ENCODE measurements at places on chromosomes 7 and 10.

GRCh38 chr7:32680259-32681173 lies 185.2 kb downstream of the AVL9 start:
- no peak for DNase-seq

DNA sequence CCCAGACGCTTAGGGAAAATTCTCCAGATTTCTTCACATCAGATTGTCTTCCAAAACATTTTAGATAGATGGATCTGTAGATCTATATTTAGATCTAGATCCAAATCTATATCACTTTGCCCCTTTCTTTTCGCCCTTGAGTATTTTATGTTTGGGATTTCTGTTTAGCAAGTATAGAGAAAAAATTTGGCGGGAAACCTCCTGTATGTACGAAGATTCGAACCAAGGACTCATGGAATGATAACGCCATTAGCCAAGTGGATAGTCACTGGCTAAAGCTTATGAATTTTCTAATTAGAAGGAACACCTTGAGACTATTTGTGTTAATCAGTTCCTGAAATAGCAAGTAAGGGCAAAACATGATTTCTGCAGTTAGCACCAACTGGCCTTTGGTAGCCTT lies 1.2 kb downstream of the THNSL1 start:
- DNase-seq: no peak

DNA sequence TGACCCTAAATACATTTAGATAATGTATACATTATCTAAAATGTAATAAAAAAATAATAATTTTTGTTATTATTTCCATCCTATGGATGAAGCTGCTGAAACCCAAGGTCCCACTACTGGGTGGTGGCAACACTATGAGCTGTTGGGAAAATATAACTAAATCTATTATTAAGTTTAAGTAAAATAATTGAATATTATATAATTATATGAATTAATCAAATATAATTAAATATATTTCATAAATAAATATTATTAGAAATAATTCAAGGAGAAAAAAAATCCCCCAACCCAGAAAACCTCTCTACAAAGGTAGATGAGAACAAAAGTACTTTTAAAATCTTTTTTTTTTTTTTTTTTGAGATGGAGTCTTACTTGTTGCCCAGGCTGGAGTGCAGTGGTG lies 7.9 kb downstream of the PRSS58 start:
- no peak for DNase-seq

- no peak for DNase-seq
Observed at GRCh38 chr7:3695602-3696001, 394.6 kb downstream of the SDK1 start.

- DNase-seq: no peak
Observed at GRCh38 chr10:95208702-95209391, 14.8 kb downstream of the ACSM6 start.

- no peak for DNase-seq
Observed at GRCh38 chr7:38424750-38425463, 151.5 kb upstream of the TARP start.
